ENCODE measurements at places on chromosomes 13 and 19.

DNA sequence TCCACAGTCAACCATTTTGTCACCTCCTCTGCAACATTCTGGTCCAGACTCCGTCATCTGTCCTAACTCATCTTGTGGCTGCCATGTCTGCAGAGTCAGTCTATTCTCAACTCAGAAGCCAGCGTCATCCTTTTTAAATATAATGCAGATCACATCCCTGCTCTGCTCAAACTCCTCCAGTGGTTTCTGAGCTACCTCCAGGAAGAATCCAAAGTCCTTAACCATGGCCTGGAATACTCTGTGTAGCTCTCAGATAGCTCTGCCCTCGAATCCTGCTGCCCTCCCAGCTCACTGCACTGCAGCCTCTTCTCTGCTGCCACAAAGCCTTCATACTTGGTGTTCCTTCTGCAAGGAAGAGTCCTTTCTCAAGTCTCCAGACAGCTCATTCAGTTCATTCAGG lies 190.8 kb downstream of the FOXO1 start:
- no peak for DNase-seq

DNA sequence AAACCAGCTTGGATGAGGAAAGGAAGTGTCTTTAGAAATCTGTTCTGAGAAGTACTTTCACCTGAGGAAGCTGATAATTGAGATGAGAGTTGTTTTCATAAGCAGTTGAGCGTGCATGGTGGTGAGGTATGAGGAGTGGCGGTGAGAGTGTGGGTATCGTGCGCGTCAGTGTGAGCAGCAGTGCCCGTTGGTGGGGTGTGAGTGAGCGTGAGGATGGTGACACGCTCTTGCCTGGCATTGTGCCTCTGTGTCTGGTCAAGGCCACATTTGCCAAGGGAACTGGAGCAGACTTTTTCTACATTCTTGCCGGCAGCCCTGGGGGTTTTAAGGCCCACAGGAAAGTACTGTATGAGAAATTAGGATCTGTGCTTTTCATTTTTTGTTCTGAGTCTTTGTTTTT lies 36.5 kb upstream of the TEX29 start:
- DNase-seq = no peak

GRCh38 chr13:73304442-73304841 lies 245.6 kb downstream of the KLF5 start:
- no peak for DNase-seq

GRCh38 chr19:31347828-31348392 lies 1.3 kb downstream of the TSHZ3 start:
- DNase-seq = no peak

DNA sequence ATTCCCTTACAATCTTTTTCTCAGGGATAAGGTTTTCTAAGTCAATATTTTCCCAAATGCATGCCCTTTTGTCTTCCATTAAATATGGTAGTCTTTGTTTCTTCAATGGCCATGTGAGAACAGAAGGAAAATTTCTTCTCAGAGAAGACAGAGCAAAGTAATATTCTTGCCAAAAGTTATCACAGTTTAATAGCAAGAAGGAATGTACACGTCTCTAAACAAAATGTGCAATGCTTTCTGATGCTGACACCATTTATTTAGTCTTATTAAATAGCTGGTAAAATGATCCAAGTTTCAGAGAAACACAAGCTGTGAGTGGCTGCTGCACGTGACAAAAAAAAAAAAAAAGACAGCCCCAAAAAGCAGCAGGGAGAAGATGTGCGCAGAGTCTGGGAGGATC lies 542.5 kb downstream of the GPC6 start:
- no peak for DNase-seq

DNA sequence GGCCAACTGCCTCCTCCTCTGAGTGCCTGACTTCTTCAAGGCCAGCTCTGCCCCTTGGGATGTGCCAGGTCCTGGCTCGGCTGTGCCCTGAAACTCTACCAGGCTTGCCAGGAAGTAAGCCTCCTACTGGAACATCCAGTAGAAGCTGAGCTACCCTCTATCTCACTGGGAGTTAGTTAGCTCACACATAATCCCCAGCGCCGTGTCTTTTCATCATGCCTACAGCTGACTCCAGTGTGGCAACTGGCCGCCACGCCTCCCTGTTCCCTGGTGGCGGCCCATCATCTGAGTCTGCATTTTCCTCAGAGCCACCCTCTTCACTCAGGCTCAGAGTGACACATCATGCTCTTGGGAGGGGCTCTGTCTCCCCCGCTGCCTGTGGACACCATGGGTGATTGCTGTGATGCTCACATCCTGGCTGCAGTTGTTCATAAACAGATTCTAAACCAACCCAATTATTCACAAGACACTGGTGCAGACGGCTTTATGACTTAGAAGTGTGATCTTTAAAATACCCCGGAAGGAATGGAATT lies 131.9 kb upstream of the IRS2 start:
- DNase-seq = no peak

GRCh38 chr19:12695514-12695913 lies 917 bp downstream of the FBXW9 start:
- DNase-seq = no peak

DNA sequence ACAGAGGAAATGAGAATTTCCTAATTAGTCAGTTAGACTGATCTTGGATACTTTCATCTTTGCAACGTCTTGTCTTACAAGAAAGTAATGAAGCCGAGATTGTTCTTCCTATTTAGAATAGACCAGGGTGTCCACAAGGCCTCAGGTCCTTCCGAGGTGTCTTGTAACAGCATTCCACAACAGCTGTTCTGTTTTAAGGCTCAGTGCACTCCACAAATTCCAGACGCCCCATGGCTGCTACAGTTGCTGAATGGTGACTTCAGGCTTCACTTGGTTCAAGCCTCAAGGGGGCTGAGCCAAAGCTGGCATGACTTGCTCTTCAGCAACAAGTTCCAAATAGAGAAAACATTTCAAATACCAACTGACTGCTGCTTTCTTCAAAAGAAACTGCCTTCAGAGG lies 143.4 kb downstream of the SHISA2 start:
- DNase-seq = no peak

GRCh38 chr13:94657167-94657566 lies 55.2 kb downstream of the SOX21 start:
- peak; percentile 5 for DNase-seq

DNA sequence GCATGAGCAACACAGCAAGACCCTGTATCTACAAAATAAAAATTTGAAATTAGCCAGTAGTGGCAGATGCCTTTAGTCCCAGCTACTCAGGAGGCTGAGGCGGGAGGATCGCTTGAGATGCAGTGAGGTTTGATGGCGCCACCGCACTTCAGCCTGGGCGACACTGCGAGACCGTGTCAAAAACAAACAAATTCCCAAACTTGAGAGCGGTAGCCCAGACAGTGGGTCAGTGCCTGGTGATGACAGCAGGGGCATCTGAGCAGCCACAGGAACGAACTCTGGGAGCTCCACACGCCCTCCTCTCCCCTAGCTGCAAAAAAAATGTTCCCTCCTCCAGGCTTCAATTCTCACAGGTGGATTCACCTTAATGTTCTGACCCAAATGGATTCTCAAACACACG lies 14.1 kb downstream of the ZNF490 start:
- DNase-seq = no peak

GRCh38 chr19:58468216-58468839 lies 1.4 kb downstream of the ZNF324 start:
- DNase-seq = peak; percentile 5

DNA sequence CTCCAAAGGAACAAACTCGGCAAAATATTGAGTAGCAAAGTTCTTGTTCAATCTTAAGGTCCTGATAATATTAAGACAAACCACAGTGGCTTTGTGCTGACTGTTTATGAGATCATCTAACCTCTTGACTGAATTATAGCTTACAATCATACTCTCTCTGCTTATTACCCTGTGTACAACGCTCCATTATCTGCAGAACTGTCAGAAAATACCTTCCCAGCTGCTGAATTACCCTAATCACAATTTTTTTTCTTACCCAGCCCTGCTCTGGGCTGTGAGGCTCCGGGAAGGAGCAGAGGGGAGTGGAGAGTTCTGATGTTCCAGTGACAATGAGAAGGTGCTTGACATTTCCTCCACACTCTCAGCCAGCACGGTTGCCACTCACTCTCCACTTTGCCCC lies 64.8 kb downstream of the DCT start:
- no peak for DNase-seq

DNA sequence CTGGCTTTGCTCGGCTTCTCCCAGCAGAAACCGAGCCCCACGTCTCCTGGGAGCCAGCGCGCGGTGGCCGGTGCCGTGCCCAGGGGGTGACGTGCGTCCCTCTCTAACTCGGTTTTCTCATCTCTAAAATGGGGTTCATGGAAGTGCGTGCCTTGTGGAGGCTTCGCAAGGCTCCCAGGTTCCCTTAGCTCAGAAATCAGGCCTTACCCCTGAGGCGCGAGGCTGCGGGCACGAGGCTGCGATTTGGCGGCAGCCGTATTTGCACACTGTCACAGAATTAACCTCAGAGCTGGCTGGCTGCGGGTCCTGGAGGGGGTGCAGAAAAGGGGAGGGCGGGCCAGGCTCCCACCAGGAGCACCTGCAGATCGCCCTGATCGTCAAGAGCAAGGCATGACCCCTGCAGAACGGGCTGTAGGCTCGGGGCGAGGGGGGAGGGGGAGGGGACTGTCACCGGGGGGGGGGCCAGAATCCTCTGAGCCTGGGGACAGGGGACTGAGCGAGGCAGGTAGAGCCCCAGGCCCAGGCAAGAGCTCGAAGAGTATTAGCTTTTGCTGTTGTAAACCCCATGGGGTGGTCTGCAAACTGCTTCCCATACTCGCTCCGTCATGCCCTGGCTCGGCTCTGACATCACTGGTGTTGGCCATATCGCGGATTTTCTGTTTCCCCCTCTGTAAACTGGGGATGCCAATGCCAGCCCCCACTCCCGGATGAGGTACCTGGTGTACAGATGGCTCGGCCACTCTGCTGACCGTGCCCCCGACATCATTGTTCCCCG lies 62.2 kb downstream of the CCNE1 start:
- DNase-seq = no peak

DNA sequence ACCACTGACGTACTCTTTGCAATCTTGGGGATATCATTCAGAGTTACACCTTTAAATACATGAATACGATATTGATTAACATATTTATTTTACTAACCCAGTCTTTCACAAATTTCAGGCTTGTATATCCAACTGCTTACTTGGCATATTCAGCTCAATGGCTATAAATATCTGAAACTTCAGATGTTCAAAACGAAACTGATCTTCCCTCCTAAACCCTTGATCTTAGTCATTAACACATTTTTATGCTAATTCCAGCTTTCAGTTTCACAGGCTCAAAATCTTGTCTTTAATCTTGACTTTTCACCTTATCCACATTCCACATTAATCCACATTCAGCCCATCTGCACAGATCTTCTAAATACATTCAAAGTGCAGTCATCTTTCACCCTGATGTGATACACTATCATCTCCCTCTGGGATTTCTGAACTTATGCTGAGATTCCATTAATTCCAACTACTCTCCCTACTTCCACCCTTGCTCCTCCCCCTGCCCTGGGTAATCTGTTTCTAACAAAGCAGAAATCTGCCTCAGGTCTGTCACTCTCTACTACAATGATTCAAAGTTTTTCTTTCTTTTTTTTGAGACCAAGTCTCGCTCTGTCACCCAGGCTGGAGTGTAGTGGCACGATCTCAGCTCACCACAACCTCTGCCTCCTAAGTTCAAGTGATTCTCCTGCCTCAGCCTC lies 387.2 kb downstream of the GPC5 start:
- DNase-seq = no peak

DNA sequence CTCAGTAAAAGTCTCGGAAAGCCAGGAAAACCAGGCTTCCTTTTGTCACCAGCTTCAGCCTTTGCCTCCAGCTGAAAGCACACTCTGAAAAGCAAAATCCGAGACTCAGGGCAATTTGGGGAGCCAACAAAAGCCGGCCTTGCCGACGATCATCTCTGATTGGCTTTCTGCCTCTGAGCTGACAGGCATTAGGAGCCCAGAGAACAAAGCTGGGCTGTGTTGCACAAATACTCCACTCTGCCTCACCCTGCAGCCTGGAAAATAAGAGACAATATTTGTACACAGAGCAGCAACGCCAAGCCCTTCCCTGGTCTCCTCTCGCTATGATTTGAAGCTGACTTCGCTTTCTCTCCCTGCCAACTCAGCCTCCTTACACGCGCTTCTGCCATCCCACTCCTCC lies 46.9 kb downstream of the CACNA1A start:
- no peak for DNase-seq

DNA sequence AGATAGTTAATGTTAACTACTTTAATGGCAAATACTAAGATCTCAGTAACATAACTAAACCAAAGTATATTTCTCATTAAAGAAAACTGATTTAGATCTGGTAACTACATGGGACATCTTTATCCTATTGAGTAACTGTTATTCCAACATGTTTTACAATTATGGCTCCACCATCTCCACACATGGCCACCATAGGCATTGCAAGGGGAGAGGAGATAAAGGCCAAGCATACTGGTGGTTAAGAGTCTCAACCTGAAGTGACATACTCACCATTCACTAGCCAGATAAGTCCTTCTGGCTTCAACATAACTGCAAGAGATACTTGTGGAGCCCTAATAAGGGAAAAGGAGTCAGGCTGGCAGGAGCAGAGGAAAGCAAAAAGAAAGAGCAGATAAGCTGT lies 1586.4 kb upstream of the SPRY2 start:
- DNase-seq = no peak

GRCh38 chr13:95267662-95268342 lies 33.4 kb downstream of the ABCC4 start:
- DNase-seq = no peak

DNA sequence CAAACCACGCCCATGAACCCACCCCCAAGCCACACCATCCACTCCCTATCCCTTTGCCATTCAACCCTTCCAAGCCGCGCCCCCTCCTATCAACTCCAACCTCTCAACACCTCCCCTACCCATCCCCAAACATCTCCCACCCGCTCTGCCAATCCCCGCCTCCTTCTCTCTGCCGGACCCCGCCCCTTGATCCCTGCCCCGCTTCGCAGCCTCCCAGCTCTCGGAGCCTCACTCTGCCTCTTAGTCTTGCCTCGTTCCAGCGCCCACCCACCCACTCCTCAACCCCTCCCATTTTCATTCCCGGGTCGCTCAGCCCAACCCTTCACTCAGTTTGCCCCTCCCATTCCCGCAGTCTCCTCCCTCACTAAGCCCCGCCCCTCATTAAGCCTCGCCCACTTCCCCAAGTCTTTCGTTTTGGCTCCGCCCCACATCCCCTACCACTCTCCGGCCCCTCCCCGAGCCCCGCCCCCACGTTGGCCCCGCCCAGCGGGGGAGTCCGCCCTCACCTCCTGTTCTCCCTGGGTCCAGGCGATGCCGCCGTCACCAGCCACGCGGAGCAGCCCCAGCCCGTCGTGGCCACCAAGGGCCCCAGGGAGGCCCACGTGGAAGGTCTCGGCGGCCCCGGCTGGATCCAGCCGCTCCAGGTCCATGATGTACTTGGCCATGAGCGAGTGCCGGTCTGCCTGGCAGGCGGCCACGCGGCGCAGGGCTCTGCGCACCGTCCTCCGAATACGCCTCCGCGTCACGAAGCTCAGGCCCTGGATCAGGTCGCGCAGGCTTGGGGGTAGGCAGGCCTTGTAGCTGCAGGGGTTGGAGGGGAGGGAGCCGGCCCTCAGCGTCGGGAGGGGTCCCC lies 5.7 kb downstream of the JAK3 start:
- peak; percentile 31 for DNase-seq

- no peak for DNase-seq
Observed at GRCh38 chr19:10653482-10653731, 739 bp upstream of the ILF3 start.

GRCh38 chr13:40151673-40152072 lies 496.2 kb downstream of the COG6 start:
- DNase-seq = no peak

GRCh38 chr13:33146843-33147611 lies 130.8 kb downstream of the KL start:
- peak; percentile 71 for DNase-seq

All from suppressor macrophage treated with lipopolysaccharide for 1 hour (primary cell).